ENCODE measurements at places on chromosomes 3 and 15. TPM values are rescaled to one million over a fixed set of nuclear protein-coding genes. Genes with fewer than 3 reads are reported as not detected.

GRCh38 chr3:157082305-157082982, 77.5 kb downstream of the CCNL1 start:
- DNase-seq = no peak

DNA sequence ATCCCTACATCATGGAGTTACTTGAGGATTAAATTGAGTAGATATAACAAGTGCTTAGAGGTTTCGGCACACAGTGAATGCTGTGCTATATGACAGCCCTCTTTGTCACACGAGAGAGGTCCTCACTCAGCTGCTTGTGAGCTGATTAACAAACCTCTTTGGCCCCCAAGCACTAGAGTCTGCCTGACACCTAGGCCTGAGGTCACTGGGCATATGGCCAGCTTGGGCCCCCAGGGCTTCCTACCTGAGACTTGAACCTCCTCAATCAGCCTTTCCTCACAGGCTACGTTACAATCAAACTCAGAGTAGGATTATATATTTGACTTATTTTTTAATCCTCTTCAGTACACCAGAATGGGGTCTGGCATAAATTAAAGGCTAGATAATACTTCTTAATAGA, 88.8 kb downstream of the WDR72 start:
- no peak for DNase-seq

- DNase-seq = no peak
These were observed 186.5 kb upstream of the GAP43 start for GRCh38 chr3:115436767-115437301.

Gene LTF
- 0.36 TPM for total RNA-seq

Gene SH3GL3
- total RNA-seq = 23.7 TPM

- DNase-seq = no peak
These were observed 21.5 kb upstream of the PTPN23 start for GRCh38 chr3:47359323-47359722.

- no peak for DNase-seq
These were observed 26.3 kb downstream of the GABRR3 start for GRCh38 chr3:98008855-98009254.

- DNase-seq = no peak
These were observed 22.2 kb downstream of the UACA start for GRCh38 chr15:70741107-70741531.

GRCh38 chr3:151299006-151299405, 17.6 kb downstream of the GPR87 start:
- DNase-seq = peak; percentile 47

Gene SPTBN5
- total RNA-seq = 1.3 TPM

GRCh38 chr3:194141415-194142155, 5.6 kb downstream of the HES1 start:
- DNase-seq = peak; percentile 50

- no peak for DNase-seq
These were observed 12.0 kb downstream of the CSRNP1 start for GRCh38 chr3:39141171-39141995.

- no peak for DNase-seq
These were observed 74.6 kb downstream of the TRIM42 start for GRCh38 chr3:140752499-140752898.

GRCh38 chr3:179967622-179968021, 69.1 kb downstream of the PEX5L start:
- DNase-seq = no peak

GRCh38 chr3:119500901-119501300, 2.6 kb downstream of the TIMMDC1 start:
- no peak for DNase-seq

DNA sequence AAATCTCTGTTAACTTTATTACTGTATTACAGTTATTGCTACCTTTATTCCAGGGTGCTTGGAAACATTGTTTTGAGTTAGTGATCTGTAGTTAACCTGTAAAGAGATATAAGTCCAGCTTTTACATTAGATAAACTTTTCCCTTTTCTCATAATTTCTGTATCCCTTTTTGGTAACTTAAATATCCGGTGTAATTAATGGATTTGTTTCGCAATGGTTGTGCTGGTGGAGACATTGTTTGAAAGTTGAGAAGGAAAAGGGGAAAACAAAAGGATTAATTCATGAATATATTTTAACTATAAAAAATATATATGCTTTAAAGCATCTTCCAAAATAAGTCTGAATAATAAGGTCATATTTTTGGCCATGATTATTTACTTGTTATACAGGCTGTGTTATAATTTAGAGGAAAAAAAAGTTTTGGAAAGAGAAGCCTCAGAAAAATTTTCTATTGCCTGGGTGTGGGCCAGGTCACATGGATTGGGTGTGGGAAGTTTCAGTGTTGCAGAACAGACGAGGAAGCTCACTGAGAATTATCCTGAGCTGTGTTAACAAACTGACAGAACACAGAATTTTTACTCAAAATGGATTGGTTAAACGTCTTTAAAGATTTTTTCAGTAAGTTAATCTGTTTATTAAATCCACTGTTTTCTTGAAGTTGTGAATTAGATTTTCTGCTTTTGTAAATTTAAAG, 27.7 kb upstream of the IL20RB start:
- no peak for DNase-seq

DNA sequence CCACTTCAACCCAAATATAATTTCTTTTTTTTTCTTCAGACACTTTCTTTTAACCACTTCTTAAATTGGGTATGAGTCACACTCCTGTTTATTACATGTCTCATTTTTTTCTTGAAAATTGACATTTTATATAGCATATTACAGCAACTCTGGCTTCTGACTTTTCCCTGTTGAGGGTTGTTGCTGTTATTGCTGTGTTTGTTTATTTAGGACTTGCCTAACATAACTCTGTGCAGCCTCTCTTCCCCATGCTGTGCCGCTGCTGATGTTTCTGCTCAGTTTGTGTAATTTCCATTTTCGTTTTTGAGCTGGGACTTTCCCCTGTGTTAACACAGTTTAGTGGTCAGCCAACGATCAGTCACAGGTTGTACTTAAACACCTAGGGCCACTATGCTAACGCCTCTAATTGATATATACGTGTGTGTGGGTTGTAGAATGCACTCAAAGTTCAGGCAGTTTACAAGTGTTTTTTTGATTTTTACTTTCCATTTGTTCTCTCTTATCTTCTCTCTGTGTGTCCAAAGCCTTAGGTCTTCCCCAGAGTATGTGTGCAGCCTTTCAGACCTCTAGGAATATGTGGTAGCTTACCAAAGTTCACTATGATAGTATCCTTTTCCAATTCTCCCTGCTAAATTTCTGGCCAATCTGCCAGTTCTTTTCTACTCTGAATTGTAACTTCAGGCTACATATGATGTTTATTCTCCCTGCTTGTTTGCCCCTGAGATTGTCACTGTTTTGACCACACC, 337.2 kb downstream of the ZBTB20 start:
- no peak for DNase-seq

Gene GPR160
- 3.9 TPM for total RNA-seq

DNA sequence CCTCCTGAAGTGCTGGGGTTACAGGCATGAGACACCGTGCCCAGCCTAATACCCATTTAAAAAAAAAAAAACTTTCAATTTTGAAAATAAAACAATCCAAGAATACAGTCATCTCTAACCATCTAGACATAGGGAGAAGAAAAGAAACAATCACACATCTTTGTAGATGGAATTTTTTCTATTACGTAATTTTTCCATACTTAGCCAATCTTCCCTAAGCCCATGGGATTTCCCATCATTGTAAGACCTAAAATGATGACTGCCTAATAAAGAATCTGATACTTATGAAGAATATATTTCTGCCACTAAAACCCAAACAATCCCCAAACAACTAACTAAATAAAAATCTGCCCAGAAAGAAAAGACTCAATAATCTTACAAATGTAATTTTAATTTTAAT, 88.7 kb downstream of the CBLB start:
- no peak for DNase-seq

GRCh38 chr3:7205535-7205934, 344.6 kb downstream of the GRM7 start:
- no peak for DNase-seq

DNA sequence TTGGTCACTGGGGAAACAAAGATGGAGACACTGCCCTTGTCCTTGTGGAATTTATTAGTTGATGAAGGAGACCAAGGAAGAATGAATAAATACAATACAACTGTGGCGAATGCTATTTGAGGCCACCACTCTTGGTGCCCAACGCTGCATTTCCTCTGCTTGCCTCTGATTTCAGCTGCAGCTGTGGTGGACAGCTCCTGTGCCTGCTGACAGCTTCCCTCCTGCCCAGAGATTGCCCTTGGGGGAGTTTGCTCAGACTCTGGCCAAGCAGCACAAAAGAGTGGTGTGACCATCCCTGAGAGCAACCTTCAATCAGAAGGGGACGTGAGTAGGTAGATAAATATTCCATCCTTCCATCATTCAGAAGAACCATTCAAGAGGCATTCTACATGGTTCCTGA, 64.6 kb upstream of the FHIT start:
- no peak for DNase-seq

Gene RHOV
- total RNA-seq = 4.3 TPM

DNA sequence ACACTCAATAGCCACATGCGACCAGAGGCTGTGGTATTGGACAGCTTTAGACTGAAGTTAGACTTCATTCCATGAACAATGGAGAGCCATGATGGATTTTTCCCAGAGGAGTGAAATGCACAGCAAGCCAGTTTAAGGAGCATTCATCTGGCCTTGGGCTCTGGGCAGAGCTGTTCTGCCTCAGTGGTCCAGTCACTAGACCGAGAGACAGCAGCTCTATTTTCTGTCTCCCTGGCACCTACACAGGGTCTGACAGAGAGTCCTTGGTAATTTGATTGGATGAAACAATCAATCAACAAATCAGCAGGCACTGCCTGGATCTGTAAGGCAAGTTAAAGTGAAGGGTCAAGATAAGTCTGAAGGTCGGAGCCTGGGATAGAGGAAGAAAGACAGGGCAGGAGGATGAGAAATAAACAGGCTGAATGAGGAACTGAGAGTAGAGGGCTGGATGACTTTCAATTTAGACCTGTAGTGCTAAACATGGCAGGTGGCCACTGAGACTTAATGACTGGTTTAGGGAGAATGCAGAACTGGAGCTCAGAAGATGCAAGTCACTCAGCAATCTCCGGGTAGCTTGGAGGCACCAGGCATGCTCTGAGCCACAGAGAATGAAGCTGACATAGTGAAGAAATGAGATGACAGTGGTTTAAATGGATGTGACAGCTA, 98.5 kb upstream of the SLC25A36 start:
- no peak for DNase-seq

GRCh38 chr3:168583977-168584376, 488.3 kb upstream of the GOLIM4 start:
- DNase-seq = no peak

DNA sequence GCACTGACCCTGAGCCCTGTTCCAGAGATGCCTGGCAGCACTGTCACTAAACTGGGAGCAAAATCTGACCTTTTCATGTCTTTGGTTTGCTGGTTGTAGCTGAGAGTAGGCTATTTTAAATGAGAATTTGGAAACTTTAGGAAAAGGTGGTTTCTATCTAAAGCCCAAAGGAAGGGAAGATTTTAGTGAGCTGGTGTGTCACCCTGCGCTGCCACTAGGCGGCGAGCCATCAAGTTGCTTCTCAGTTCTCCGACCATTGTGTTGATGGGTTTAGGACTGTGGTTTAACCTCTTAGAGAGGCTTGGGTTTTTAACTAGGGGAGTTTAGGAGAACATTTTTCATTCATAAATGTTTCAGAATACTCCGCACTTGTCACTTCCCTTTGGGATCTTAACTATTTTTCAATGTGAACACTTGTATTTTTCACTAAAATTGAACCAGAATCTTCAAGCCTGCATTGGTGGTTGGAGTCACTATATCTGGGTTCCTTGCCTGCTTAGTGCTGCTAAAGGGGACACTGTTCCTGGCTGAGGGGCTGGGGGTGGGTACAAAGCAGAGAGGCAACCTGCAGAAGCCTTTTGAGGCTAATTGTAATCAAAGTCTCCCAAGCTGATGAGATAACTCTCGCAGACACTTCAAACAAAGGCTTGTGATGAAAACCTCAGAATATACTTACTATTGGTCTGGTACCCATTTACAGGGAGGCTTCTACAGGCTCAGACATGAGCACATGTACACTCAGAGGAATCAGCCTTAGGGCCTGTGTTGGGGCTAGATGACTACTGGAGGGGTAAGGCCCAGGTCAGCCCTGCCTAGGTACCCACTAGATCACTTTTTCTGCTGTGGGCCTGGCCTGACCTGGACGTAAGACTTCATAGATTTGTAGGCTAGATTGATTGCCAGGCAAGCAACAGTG, 16.8 kb downstream of the EXOSC7 start:
- DNase-seq = no peak

GRCh38 chr3:127750226-127751031, 71.9 kb downstream of the MGLL start:
- no peak for DNase-seq

Gene HRG
- total RNA-seq = not detected

DNA sequence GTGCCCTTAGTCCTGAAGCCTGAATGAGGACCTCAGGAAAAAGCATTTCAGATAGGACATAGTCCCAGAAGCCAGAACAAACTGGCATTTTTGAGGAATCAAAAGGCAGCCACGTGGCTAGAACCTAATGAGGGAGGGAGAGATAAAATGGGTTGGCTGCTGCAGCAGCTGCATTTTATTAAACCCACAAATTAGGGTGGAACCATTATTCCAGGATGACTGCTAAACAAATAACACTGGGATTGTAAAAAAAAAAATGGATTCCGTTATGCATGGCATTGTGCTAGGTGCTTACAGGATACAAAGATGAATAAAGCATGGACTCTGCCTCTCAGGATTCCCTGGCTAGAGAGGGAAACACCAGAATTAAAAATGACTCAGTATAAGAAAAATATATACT, 141.5 kb downstream of the SATB1 start:
- no peak for DNase-seq

DNA sequence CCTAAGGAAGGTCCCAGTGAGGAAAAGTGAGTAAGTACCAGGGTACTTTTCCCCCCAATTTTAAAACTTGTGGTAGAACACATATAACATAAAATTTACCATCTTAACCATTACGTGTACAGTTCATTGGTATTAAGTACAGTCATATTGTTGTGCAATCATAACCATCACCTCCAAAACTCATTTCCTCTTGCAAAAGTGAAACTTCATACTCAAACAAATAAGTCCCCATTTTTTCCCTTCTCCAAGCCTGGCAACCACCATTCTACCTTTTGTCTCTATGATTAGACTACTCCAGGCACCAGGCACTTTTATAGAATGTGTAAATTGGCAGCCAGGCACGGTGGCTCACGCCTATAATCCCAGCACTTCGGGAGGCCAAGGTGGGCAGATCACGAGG, 12.2 kb downstream of the PRC1 start:
- DNase-seq = no peak

Gene ATP10A
- total RNA-seq = 1.6 TPM

Gene SLC9A9
- total RNA-seq = 14.4 TPM

Data from cerebellum (tissue), 4 donors.